ENCODE measurements at places on chromosomes 3 and 15. TPM values are rescaled to one million over a fixed set of nuclear protein-coding genes. Genes with fewer than 3 reads are reported as not detected.

DLL4 gene
- total RNA-seq, result 6.2 TPM

KCTD6 gene
- 14.8 TPM for total RNA-seq

COLQ gene
- 9.2 TPM for total RNA-seq

CCK gene
- 1.1 TPM for total RNA-seq

DNA sequence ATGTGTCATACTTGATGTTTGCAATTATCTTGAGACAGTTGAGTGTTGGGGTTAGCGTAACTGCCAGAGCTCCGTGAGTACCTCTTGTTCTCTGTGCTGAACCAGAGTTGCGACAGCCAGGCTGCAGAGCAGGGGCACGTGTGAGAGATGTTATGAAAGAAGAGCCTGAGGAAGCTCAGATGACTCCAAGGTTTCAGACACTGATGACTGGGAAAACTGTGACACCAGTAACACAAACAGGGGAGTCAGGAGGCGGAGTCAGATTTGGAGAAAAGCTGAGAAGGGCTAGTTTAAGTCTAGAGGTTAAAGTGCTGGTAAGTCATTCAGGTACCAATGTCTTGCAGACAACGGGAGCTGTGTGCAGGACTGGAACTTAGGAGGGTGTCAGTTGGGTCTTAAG, 45.0 kb downstream of the BLM start:
- no peak for DNase-seq

DNA sequence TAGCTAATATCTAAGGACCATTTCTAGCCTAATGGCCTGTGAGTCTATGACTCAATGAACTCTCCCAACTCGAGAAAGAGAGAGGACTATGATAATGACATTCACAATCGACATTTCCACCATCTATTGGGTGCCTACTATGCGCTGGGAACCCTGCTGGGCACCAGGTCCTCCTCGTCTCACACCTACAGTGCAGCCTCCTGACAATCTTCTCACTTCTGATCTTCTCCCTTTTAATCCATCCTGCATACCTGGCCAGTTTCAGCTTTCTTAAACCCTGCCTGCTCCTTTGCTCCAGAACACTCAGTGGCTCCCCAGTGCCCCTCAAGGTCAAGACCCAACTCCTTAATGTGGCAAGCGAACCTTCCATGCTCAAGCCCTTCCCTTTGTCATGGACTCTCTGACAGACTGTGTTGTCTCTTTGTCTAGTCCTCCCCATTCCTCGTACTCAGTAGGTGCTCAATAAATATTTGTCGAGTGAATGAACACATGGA, 3.5 kb upstream of the SLC6A1 start:
- DNase-seq, result no peak

DNA sequence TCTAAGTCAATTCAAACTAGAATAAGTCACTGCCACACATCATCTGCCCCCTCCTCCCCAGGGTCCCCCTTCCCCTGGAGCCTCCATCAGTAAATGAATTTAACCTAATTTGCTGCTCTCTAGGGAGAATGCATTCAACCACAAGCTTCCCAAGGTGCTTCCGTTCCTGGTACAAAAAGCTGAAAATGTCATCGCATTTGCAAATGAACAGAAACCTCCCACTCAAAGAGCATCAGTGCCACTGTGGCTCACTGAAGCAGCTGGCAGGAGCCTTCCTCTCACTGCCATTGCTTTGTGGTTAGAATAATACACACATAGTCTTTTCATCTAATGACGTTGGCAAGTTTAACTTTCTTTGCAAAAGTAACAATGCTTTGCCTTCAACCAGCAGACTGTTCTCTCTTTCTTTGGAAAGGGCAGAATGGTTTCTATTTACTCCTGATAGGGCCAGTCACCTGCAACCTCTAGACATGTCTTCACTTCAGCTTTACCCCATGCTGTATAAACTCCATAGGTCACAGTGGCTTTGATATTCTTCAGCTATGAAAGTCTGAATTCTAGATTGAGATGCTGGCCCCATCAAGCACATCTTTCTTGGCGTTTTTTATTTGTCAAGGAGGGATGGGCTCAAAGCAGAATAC, 238.1 kb downstream of the CPNE4 start:
- DNase-seq, result no peak

DNA sequence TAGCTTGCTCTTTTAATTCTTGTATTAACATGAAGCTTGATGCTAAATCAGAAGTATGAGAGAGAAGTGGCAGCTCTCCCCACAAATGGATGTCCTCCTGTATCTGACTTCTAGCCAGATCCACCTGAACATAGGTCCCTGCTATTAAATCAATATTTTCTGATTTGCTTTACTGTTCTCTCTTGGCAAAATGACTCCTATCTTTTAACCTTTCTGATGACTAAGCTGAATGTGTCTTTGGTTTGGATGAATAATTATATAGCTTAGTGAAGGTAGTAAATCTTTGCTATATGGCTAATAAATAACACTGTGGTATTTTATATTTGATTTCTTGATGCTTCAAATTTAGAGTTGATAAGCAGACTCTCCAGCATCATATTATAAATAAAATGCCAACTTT, 28.3 kb upstream of the ARL14 start:
- no peak for DNase-seq

GRCh38 chr15:69795601-69796000, 302.1 kb downstream of the TLE3 start:
- DNase-seq, result no peak

GRCh38 chr15:59976480-59977271, 27.4 kb upstream of the FOXB1 start:
- DNase-seq, result no peak

- DNase-seq, result no peak
Observed at GRCh38 chr3:14283092-14283812, 104.6 kb downstream of the LSM3 start.

- DNase-seq, result no peak
Observed at GRCh38 chr3:17175187-17175807, 290.5 kb downstream of the PLCL2 start.
